ENCODE measurements at places on chromosomes 3 and 15. TPM values are rescaled to one million over a fixed set of nuclear protein-coding genes. Genes with fewer than 3 reads are reported as not detected.

CIAO2A gene
- polyA plus RNA-seq: 32.9 TPM

GAP43 gene
- 0.75 TPM for polyA plus RNA-seq

CFAP100 gene
- 0.06 TPM for polyA plus RNA-seq

MEX3B gene
- 7.6 TPM for polyA plus RNA-seq

FOXB1 gene
- not detected for polyA plus RNA-seq

GRCh38 chr3:184155644-184156521, 706 bp downstream of the DVL3 start:
- DNase-seq: no peak

DNA sequence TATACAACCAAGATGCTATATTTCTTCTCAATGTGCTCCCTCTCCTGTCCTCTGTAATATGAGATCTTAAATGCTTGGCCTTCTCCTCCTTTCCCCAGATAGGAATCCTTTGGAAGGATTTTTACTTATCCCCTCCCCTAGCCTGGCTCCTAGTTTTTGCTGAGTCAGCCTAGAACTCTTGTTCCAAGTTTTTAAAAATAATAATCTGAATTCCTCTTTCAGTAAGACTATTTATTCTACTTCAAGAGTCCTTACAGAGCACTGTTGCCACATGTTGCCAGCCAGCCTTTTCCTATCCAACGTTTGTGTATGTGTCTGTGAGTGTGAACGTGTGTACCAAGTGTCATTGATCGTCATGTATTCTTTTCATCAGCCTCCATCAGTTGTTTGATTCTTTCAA, 11.0 kb upstream of the KCNMB2 start:
- no peak for DNase-seq

DNA sequence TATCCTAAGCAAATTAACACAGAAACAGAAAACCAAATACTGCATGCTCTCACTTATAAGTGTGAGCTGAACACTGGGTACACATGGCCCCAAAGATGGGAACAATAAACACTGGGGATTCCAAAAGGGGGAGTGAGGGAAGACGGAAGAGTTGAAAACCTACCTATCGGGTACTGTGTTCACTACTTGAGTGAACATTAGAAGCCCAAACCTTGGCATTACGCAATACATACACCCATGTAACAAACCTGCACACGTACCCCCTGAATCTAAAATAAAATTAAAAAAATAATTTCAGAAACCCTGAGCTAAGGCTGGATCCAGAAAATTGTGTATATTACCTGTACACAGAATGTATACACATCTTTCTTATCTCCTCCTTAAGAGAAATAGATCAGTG, 42.8 kb upstream of the C3orf70 start:
- DNase-seq: no peak

GRCh38 chr3:108153451-108153981, 62.7 kb upstream of the CD47 start:
- DNase-seq: no peak

GRCh38 chr15:88258093-88258641, 1.6 kb upstream of the NTRK3 start:
- DNase-seq: no peak

- DNase-seq: no peak
Observed at GRCh38 chr15:83959477-83959876, 276.1 kb upstream of the GOLGA6L4 start.

GRCh38 chr3:128315313-128315712, 151.4 kb downstream of the DNAJB8 start:
- no peak for DNase-seq

Data from ovary (tissue), 10 donors.